Activated T-helper 1 cell treated with Interleukin-2 at 50 U/mL for 16 hours (primary cell): ENCODE measurements at places on chromosomes 6 and 20.

DNA sequence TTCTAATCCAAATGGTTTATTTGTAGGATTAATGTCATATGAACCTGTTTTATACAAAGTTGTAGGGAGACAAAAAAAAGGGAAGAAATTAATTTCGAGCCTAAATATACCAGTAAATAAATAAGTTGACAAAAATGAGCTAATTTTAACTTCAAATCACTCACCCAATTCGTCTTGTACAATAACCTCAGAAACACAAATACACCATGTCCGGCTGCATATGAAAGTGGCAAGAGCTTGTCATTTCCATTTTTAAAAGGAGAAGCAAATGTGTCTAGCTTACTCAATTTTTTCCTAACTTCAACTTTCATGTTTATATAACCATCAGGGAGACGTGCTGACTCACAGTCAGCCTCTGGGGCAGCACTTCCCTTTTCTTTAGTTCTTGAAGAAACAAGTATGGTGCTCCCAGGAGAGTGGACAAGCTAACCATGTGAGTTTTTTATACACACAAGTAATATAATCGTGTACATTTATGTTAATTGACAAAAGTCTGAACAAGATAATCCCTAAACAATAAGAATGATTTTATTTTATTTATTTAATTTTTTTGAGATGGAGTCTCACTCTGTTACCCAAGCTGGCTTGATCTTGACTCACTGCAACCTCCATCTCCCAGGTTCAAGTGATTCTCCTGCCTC lies 55.5 kb upstream of the SGK1 start:
- DNase-seq: no peak

GRCh38 chr6:18792866-18793265 lies 405.7 kb downstream of the RNF144B start:
- no peak for DNase-seq

GRCh38 chr6:157726892-157727628 lies 96.0 kb upstream of the SNX9 start:
- DNase-seq: no peak

DNA sequence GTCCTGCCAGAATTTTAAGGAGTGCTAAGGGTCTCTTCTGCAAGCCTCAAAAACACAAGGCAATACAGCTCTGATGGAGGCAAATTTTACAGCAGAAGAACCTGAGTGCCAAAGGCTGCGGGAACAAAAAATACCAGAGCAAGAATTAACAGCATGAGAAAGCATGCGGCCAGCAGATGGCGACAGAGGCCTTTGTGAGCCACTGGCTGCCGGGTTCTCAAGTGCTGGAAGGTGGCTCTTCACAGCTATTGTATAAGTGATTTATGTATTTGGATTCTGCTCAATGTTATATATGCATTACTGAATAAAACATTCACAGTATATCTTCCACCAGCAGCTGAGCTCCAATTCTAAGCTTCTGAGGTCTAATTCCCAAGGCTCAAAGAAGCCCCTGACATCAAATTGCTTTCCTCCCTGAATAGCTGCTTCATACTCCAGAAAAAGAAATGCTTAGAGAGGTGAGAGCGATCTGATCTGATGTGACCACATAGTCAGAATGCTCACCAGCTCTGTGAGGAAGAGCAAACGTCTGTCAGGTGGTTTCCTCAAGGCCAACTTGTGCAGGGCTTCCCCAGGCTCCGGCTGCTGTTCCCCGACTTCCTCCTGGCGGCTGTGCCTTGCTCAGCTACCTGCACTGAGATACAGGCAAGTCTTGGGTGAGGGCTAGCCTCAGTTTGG lies 58.6 kb downstream of the PPP1R3G start:
- DNase-seq: peak; percentile 63

DNA sequence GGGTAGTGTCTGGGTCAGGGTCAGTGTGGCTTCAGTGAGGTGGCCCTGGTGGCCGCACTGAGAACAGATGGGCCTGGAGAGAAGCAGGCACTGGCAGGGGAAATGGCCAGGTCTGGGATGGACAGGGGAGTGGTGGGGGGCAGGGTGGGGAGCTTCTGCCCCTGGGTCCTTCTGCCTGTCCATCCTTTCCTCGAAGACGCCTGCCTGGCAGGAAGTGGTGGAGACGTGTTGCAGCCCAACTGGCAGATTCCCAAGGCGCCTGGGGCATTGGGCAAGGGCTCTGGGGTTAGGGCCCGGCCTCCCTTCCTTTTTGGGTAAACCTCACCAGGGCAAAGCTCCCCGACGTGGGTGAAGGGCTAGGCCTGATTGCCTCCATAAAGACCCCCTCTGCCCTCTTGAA lies 10.4 kb downstream of the SRC start:
- DNase-seq: no peak

DNA sequence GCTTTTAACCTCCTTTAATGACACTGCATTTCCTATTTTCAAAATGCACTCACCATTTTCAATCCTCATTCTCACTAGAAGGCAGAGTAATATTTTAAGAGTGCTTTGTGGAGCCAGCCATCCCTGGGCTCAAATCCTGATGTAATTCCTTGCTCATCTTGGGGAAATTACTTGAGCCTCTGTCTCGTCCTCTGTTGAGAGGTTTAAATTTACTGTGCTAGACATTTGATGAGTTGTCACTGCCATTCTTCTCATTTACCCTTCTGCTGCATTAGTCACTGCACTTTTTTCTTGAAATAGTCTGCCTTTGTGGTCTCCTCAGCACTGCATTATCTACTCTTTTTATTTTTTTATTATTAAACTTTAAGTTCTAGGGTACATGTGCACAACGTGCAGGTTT lies 150.0 kb upstream of the HDDC2 start:
- DNase-seq: no peak

DNA sequence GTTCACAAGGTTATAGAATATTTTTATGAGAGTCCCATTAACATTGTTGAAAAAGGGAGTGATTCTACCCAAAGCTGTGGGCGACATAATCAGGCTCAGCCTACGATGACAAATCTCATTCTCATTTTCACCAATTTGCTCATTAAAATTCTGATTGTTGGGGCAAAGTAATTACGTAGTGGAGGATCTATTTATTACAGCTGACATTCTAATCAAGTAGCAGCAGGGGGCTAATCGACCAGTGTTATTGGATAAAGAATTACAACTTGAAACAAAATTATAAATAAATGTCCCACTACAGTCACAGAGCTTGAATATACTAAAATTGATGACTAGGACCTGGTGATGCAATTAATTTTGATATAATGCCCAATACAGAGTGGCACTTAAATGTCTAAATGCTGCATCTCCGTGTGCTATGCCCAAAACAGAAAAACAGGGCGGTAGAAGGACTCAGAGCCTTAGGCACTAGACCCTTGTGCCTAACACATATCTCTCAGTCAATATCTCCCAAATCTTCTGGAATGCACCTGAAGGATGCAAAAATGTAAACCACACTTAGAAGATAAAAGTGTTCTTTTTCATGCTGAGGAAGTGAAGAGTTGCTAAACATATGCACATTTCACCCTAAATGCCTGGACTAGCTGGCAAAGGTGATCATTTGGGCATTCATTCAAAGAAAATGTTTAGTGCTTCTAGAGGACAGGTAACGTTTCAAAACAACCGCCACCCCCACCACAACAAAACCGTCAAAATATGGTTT lies 88.3 kb downstream of the CD24 start:
- no peak for DNase-seq

GRCh38 chr6:166024252-166024651 lies 143.4 kb downstream of the TBXT start:
- no peak for DNase-seq

- no peak for DNase-seq
Observed at GRCh38 chr6:9581155-9581554, 833.7 kb downstream of the TFAP2A start.

GRCh38 chr6:37691904-37692806 lies 5.5 kb downstream of the MDGA1 start:
- peak; percentile 68 for DNase-seq

DNA sequence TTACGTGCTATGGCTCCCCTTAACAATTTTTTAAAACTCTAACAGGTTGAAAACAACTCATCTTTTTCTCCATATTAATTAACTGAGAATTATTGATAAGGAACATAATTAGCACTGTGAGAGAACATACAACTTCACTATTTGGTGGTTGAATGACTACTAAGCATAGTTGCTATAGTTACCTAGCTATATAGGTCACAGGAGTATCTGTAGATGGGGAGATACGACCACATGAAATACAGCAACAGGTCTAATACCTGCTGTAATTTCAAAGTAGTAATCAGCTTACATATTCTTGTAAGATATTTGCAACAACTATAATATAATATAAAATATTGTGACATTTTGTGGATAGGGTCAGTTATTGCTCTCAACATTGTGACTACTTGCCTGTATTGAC lies 102.9 kb downstream of the ADGB start:
- no peak for DNase-seq

- no peak for DNase-seq
Observed at GRCh38 chr20:16314320-16314719, 258.9 kb downstream of the KIF16B start.

- DNase-seq: no peak
Observed at GRCh38 chr20:63071541-63072181, 64.9 kb upstream of the BHLHE23 start.

DNA sequence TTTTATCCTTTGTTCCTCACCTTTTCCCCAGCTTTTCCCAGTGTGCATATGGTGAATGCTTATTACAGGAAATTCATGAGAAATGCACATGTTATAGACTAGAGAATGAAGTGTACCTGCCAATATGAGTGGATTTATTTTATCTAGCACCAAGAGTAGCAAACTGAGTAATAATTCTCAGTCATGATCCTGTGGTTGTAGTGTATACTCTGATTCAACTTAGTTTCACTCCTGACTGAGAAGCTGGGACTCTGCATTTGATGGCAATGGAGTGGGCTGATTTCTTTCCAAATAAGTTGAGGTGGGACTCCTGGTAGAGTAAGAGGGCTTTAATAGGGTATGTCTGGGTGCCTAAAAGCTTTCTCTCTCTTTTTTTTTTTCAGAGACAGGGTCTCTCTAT lies 4.0 kb downstream of the ABT1 start:
- DNase-seq: no peak

GRCh38 chr6:51398793-51399192 lies 580.1 kb downstream of the TFAP2B start:
- no peak for DNase-seq

DNA sequence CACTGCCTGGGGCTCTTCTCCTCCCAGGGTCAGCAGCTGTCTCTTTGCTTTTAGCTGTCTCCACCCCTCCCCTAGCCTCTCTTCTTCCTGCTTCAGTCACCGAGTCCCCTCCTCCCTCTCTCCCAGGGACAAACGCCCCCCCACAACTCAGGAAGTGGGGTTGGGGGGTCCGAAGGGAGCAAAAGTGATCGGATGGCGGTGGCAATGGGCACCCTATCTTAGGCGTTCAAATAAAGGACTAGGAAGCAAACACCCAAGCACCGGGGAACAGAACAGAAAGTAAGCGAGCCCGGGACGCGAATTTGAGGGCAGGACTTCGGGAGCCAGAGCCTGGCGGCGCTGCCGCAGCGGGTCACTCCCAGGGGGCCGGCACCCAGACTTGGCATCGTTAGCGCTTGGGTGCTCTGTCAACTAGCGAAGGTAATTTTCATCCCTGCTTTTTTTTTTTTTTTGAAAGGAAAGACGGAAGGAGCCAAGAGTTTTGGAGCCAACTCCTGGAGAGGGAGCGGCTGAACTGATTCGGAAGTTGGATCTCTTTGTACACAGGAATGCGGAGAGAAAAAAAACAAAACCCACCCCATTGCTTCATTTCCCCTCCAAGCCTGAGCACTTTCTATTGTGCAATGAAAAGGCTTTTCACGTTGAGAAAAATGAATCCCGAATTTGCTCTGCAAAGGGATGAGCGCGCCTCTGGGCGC lies 815 bp upstream of the ITPR3 start:
- peak; percentile 11 for DNase-seq

- no peak for DNase-seq
Observed at GRCh38 chr6:84652356-84653026, 111.9 kb downstream of the TBX18 start.

DNA sequence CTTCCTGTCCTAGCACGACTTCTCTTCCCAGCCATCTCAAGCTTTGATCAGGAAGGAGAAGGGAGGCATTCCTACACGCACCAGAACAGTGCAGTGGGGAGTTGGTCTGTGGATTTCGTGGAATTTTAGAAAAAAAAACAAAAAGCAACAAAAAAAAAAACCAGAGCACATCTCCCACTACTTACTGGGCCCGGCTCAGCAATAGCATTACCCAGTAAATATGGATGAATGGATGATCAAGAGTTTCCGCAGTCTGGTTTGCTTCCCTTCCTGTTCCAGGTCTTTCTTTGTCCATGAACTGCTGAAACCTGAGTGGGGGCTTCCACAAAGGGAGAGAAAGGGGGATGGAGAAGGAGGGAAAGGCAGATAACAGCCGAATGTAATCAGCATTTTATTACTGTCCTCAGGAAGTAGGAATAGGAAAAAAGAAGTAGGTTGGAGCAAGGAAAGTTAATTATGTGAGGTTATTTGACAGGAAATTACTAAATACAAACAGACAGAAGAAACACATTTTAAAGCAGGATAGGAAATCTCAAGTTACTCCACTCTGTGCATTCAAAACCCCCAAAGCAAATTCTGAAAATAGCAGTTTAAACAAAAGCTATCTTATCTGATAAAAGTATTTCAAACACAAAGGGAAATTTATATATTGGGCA lies 349.0 kb downstream of the PRL start:
- no peak for DNase-seq

- no peak for DNase-seq
Observed at GRCh38 chr6:113458368-113459010, 398.7 kb upstream of the MARCKS start.

DNA sequence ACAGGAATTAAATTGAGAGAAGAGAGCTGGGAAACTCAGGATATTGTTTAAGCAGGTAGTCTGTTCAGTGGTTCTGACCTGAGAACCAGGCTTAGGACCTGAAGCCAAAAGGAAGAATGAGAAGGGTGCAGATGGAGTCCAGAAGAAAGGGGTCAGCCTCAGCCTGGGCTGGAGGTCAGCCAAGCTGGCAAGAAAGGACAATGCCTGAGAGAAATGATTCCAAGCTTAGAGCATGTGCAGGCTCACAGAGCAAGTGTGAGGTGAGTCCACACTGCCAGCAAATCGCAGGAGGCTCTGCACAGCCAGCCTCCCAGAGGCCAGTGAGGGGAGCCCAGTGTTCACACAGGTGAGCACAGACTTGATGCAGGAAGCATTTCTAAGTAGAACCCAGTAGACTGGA lies 47.3 kb downstream of the DAAM2 start:
- no peak for DNase-seq

- no peak for DNase-seq
Observed at GRCh38 chr6:35787266-35788218, 6.7 kb downstream of the CLPSL1 start.

DNA sequence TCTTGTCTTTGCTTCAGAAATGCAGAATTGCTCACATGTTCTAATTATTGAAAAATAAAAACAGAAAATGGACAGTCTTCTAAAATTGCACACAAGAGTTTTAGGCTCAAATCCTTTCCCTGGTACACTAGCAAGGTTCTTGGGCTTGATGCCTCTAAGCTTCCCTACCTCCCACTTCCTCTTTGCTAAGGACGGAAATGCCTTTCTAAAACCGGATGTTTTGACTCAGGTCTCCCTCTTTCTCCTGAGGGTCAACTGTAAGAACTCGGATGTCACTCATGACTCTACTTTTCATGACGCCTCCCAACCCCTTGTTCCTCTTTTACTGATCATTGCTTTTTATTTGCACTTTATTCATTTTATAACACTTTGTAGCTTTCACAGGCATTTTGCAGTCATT lies 613.5 kb downstream of the C6orf118 start:
- DNase-seq: no peak
